ENCODE measurements at places on chromosomes 5 and 9.

- DNase-seq = no peak
These were observed 42.8 kb downstream of the RAPGEF1 start for GRCh38 chr9:131697097-131697496.

- no peak for DNase-seq
These were observed 127.3 kb upstream of the GRHPR start for GRCh38 chr9:37295178-37295577.

DNA sequence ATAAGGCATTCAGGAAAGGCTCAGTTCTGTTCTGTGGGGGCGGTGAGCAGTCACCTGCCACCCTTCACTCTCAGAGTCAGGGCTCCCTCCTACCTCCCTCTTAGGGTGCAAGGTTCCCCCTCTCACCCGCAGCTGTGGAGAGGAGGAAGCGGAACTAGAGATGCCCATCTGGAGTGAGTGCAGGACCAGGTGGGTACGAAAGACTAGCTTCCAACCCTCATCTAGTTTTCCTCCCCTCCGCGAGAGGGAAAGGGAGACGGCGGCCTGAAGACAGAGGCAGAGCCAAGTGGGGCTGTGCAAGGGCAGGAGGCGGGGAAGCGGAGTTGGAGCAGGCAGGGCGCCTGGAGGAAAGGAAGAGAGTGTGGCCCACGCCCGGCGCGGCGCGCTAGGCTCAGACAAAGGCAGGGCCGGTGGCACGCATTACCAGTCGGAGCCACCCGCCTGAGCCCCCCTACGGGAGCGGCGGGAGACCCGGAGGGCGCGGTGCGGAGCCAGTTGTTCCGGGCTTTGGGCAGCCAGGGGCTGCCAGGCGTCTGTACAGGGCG is 7.3 kb downstream of the PRR7 start:
- DNase-seq = no peak

DNA sequence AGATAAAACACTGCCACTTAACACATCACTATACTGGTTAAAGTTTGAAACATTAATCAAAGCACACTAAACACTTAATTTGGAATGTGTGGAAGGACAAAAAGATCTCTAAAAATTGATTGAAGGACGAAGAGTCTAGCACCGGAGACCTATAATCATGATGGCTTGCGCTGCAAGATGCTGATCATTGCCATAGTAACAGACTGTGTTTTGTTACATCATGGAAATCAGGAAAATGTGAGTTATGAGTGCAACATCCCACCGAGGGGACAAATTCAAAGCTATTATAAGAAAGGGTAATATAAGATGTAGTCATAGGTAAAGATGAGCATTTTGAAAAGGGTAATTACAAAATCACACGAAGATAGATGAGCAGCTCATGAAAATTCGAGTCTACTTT is 278.8 kb upstream of the CTNND2 start:
- no peak for DNase-seq

DNA sequence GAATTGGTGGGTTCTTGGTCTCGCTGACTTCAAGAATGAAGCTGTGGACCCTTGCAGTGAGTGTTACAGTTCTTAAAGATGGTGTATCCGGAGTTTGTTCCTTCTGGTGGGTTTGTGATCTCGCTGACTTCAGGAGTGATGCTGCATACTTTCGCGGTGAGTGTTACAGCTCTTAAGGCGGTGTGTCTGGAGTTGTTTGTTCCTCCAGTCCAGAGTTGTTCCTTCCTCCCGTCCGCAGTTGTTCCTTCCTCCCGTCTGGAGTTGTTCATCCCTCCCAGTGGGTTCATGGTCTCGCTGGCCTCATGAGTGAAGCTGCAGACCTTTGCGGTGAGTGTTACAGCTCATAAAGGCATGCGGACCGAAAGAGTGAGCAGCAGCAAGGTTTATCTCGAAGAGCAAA is 159.6 kb upstream of the ADAMTSL1 start:
- DNase-seq = no peak

DNA sequence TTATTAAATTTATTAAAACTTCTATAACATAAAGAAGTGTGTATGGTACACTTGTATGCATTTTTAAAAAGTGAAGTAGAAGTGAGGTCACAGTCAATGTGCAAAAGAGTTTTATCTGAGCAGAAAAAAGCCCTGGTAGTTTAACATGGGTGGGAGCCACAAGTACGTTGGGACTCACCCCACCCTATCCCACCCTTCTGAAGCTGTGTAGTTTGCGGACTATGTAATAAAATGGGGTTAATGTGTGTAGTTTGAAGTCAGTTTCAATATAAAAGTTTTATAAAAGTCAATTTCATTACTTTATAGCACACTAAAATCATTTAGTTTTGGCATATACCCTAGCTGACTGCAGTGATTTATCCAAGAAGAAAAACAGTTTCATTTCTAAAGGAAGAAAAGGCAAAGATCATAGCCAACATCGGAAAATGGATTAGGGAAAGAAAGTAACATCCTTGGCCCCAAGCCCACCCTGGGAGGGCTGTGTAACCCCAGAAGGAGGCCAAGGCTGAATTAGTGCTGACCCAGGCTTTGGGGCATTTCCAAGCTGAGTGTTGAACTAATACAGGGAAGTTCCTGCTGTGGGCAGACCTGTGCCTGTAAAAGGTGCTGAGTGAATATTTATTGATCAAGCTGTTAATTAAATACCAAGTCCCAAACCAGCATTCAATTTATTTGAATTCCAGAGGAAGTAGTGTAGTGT is 398.6 kb upstream of the ADAMTSL1 start:
- no peak for DNase-seq

DNA sequence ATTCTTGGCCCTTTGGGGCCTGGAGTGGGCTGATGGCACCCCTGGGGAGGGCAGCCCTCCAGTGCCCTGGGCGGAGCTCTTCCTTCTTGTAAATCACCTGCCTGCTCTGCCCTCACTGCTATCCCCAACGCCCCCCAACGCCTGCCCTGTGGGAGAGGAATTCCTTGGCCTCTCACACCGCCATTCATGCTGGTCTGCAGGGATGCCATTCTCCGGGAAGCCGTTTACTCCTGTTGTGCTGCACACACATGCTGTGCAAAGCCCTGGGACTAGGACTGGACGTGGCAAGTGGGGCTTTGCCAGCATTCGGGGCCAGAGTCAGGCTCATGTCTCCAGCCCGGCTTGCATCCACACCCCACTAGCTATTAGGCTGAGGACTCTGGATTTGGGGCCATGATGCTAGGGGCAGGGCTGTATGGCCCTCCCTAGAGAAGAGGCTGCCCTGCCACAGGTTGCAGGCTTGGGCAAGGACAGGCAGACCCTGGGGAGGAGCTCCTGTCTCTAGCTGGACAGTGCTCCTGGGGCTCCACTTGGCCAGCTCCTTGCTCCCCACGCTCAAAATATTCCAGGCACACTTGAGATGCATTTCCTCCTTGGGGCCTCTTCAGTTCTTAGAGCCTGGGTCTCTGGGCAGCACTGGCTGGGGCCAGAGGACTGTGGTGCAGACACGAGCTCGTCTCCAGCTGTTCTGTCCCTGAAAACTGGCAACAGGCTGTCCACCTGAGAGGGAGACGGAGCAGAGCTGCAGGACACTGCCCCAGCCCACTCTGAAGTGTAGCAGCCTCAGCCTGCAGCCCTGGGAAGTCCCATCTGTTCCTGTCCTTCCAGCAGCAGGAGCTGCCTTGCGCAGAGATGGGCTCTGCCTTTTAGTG is 226.9 kb downstream of the CACNA1B start:
- no peak for DNase-seq

GRCh38 chr9:14198841-14199455 is 115.0 kb downstream of the NFIB start:
- no peak for DNase-seq

DNA sequence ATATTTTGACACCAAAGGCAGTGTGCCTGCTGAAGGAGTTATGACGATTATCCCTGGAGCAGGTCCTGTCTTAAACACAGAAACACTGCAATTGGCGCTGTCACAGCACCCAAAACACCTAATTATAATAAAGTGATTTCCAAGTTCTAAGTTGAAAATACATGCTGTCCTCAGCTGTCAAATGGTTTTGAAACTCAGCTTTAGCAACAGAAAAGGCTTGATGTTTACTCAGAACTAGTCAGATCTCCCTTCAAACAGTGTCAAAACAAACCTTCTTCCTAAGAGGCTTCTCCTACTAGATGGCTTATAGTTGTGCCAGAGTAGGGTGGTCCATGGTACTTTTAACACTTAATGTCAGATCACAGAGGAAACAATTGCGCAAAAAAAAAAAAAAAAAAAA is 87.2 kb upstream of the IRX1 start:
- no peak for DNase-seq

DNA sequence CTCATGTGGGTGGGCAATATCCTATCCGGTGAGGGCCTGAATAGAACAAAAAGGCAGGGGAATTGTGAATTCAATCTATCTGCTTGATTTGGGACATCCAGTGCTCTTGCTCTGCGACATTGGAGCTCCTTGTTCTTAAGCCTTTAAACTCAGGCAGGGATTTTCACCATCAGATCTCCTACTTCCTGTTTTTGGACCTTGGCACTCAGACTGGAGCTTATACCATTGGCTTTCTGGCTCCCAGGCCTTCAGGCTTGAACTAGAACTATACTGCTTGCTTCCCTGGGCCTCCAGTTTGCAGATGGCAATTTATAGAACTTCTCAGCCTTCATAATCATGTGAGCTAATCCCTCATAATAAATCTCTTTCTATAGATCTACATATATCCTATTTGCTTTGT is 134.3 kb upstream of the CLINT1 start:
- DNase-seq = no peak

GRCh38 chr5:44396312-44396711 is 7.1 kb upstream of the FGF10 start:
- no peak for DNase-seq

DNA sequence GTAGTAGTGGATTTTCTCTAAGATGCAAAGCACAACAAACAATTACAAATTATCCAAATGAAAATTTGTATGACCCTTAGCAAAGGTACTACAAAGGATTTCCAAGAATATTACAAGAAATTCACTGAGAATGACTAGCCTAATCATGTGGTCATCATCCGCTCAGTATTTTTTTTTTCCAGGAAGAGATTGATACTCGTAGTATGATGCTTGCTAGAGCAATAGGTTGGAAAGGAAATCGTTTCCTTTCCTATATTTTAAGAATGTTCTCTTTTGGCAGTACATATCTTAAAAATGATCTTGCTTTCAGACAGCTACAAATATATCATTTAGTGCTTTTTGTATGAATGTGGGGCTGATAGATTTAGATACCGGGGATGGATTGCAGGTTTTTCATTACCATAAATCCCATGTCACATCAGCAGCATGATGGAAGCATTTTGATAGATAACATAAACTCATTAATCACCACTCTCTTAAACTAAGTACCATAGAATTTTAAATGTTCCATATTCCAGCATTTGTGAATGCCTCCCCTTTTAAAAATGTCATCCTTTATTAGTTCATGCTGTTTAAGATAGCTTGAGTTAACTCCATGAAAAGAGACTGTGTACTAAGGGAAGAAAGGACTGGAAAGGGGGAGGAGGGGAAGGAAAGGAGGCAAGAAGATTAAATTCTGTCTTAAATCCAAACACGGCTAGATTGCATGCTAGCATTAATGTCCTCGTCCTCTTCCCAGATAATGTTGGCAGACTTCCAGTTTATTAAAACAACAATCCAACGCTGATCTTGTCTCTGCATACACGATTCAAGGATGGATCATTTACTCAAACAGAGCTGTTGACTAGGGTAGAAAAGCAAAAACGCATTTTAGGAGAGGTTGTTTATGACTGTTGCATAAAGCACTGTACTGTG is 311.7 kb upstream of the ZNF608 start:
- DNase-seq = no peak

- no peak for DNase-seq
These were observed 58.1 kb downstream of the ROPN1L start for GRCh38 chr5:10499776-10500175.

DNA sequence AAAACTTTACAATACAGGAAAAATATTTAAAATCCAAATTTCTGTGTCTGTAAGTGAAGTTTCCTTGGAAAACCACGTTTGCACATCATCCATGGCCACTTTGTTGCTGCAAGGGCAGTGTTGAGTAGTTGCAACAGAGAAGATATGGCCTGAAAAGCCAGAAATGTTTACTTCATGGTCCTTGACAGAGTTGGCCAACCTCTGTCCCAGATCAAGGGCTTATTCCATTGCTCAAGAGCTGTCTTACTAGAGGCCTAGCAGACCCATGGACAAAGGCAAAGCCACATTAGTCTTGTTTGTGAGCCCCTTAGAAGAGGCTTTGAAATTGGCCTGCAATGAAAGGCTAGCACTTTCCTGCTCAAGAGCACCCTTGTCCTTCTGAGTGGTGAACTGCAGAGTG is 119.4 kb downstream of the GAS1 start:
- DNase-seq = no peak

GRCh38 chr5:57063773-57064172 is 110.1 kb upstream of the GPBP1 start:
- no peak for DNase-seq

DNA sequence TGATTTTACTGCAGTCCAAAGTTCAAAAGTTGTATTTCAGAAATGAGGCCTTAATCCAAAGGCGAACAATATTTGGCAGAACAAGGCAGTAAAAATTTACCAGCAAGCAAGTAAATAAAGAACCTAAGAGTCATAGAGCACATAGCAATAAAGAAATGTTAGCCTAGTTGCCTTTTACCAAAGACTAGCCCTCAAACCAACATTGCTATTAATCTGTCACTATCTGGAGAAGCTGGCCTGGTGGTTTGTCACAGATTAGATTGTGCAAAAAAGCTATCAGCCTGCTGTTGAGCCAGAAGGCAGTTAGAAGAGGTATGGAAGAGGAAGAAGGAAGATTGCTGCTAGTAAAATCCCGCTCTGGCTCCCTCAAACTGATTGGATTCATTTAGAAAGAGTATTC is 304.7 kb upstream of the KLF4 start:
- DNase-seq = no peak

DNA sequence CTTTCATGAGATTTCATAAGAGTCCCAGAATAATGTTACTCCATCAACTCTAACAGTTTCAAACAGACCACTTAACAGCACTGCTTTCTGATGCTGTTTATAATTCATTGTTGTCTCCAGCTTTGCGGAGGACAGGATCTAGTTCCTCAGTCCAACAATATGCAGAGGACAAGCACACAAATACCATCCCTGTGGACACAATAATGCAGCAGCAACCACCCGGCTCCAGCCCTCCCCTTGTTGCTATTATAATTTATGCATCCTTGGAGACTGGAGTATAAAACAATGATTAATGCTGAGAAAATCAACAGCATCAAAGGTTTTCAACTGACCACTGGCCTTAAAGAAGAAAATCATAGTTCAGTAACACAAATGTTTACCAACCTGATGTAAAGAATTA is 108.3 kb downstream of the DENND1A start:
- DNase-seq = no peak

- no peak for DNase-seq
These were observed 294.5 kb upstream of the TAS2R1 start for GRCh38 chr5:9924614-9925013.

DNA sequence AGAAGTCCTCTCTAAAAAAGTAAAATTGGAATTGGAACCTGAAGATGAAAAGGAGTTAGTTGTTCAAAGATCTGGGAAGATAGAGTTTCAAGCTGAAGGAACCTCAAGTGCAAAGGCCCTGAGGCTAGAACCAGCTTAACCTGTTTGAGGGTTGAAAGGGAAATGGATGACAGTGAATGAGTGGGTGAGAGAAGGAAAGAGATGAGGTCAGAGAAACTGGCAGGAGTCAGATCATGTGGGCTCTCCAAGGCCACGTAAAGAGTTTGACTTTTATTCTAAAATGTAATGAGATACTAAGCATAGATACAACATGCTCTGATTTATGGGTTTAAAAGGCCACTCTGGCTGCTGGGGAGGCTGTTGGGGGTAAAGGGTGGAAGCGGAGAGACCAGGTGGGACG is 2.5 kb upstream of the RAD23B start:
- no peak for DNase-seq
